ENCODE measurements at places on chromosomes 4 and X.

- DNase-seq, result no peak
These were observed 54.8 kb downstream of the FGFBP1 start for GRCh38 chr4:15883610-15884243.

GRCh38 chr4:82905205-82905604 lies 4.7 kb downstream of the THAP9 start:
- no peak for DNase-seq

DNA sequence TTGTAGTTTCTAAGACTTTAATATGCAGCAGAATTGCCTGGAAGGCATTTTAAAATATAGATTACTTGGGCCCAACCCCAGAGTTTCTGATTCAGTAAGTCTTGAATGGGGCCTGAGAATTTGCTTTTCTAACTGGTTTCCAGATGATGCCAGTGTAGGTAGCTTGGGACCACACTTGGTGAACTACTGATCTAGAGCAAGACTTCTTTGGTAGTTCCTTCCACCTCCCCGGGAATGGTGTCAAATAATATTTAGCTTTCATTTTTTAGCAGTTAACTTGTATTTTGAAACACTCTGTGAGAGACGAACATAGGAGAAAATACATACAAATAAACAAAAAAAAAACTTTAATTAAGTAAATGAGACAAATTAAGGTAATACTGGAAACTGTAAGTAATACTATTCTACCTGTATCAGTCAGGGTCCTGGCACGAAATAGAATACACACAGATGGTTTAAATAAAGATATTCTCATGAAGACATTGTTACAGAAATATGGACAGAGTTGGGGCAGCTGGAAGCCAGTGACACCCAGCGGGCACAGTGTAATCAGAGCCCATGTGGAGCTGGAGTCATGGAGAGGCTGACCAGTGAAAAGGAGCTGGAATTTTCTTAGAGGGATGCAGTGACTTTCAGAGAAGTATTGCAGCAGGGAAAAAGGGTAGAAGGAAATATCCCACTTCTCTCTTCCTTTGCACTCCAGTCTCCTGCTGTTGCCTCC lies 905.7 kb downstream of the CCSER1 start:
- no peak for DNase-seq

DNA sequence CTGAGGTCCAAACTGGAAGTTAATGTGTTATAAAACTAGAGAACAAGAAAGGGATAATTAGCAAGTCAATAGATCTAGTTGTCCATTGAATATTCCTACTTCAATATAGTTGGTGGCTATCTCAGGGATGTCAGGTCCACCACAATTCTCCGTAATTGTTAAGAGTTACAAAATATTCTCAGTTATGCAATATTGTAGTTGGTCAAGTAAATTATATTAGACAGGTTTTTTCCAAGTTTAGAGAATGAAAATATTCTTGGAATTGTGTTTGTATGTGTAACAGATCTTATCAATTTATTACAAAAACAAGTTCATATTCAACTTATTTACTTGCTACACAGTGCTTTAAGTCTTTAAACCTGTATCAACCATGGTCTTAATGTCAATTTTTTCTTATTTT lies 547.4 kb downstream of the SPRY1 start:
- DNase-seq, result no peak

DNA sequence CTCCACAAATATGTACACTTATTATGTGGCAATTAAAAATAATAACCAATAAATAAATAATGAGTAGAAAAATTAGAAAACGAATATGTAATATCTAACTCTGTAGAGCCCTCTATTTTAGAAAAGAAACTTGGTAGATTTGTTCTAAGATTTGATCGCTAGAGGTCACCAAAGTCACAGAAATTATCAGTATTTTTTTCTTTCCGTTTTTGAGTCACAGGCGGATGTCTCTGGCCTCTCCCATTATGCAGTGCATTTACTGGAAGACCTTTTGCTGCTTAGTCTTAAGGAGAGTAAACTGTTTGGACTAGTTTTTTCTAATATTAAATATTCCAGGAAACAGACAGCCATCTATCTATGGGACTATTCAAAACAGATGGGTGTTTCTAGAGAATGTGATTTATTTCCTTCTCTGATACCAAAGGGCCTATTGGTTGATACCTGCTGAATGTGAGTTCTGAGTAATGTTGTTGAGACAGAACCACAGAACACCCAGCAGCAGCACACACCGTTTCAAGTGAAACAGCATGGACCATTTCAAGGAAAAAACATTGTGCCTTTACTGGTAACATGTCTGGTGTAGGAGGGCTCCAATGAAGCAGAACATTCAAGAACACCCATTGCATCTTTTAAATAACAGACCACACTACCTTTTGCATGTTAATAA lies 34.0 kb upstream of the GYPA start:
- DNase-seq, result no peak

DNA sequence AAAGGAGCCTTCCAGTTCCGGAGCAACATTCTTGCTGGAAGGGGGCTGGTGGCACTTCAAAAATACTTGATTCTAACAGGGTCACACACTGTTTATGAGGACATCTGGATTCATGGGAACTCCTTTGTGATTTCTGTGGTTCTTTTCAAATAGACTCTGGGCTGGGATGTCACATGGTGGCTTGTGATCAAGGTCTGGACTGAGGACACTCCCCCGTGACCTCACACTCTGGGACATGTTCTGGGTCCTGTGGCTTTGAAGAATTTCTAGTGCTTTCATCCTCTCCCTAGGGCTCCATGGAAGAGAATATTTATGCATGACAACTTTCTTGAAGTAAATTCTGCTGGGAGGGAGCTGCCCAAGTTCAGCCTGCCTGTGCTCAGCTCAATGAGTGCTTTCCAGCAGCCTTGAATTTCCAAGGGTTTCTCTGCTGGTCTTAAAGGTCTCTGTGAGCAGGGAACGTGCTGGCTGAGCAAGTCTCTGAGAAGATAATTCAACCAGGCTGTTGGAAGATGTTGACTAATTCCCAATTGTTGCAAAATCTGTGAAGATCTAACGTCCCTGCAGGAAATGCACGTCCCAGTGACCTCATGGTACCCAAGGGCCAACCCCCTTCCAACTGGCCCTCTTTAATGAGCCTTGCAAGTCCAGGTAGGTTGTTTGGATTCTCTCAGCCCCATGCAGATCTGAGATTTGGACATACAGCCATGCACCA lies 36.3 kb downstream of the GPR143 start:
- no peak for DNase-seq

GRCh38 chr4:105356194-105356593 lies 117.7 kb downstream of the PPA2 start:
- no peak for DNase-seq

DNA sequence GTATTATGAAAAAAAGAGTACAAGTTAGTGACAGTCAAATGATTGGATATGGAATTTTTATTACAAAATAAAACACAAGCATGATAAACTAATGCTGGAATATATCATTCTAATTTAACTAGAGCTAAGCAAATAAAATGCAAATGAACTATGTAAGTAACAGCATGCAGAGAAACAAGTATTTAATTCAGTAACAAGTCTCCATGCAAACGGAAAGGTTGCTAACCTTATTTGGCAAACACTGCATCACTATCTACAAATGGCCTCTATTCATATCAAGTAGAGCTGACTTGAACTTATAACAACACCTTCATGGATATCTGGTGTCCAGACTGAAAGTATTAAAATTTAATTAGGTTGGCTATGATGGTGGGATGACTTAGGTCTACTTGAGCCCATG lies 15.4 kb downstream of the PPM1K start:
- no peak for DNase-seq

GRCh38 chrX:31435592-31435991 lies 363.8 kb upstream of the FTHL17 start:
- DNase-seq, result no peak

- no peak for DNase-seq
These were observed 1289.6 kb upstream of the TENM3 start for GRCh38 chr4:180953572-180953971.

GRCh38 chrX:40097504-40098263 lies at the start of gene BCOR:
Gene BCOR, minus strand, starts transcription at chrX:40097958. Its CDS starts 20,029 bp downstream, at chrX:40077929.
- peak; percentile 71 for DNase-seq

DNA sequence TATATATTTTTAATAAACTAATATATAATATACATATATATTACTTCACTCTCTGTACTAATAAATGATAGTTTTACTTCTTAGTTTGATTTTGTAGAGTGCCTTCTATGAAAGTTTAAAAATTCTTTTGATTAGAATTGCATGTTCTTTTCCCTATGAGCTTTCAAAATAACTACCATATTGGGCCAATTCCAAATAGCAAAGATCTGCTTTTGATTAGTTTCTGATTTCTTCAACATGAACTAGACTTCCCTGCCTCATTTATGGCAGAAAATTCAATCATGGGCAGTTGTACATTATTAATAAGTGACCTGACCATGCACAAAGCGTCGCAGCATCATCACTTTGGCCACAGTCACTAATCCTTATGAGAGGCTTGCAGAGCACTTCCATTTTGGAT lies 48.9 kb upstream of the TEX13A start:
- DNase-seq, result no peak

DNA sequence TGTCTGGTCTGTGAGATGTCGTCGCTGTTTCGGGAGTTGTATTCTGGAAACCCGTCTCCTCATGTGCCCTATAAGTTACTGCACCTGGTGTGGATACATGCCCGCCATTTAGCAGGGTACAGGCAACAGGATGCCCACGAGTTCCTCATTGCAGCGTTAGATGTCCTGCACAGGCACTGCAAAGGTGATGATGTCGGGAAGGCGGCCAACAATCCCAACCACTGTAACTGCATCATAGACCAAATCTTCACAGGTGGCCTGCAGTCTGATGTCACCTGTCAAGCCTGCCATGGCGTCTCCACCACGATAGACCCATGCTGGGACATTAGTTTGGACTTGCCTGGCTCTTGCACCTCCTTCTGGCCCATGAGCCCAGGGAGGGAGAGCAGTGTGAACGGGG lies 1.4 kb downstream of the USP27X start:
- DNase-seq, result no peak

DNA sequence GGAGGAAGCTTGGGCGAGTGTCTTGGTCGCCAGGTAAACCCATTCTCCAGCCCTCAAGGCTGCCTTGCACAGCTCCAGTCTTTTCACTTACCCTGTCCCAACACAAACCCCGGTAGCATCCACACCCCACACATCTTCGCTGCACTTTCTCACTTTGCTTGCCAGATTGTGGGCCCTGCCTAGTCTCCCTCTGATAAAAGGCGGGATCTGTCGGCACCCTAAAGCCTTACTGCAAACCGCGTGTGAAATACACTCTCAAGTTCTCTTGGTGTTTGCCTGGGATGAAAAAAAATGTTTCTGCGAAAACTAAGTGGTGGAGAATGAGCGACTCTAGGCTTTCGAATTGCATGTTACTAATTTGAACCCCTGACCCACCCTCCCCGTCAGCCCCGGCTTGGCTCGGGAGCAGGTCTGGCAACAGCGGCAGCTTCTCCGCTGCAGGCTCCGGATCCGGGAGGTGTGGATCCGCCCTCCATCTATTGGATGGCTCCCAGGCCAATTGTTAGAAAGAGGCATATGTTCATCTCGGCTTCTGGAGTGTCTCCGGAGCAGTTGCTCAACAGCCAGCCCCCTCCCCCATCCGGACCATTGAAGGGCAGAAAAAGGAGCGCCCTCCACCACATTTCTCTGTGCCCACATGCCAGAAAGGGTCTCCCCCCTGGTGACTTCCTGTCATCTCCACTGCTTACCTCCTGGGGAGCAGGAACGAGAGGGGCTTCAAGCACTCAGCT lies 3.0 kb upstream of the CITED1 start:
- peak; percentile 7 for DNase-seq

GRCh38 chrX:136572030-136572429 lies 40.0 kb downstream of the VGLL1 start:
- DNase-seq, result no peak

GRCh38 chr4:21749924-21750323 lies 198.6 kb downstream of the KCNIP4 start:
- no peak for DNase-seq

- no peak for DNase-seq
These were observed 172.0 kb upstream of the GLRA2 start for GRCh38 chrX:14357314-14357713.

GRCh38 chrX:71910986-71911730 lies 513 bp downstream of the NHSL2 start:
- no peak for DNase-seq

GRCh38 chr4:103018391-103019307 lies 856 bp downstream of the SLC9B1 start:
- DNase-seq, result no peak

All from anterior cingulate cortex (tissue), 58 donors.